Left kidney (tissue), 8 donors: ENCODE measurements at places on chromosomes 2 and 18. TPM values are rescaled to one million over a fixed set of nuclear protein-coding genes. Genes with fewer than 3 reads are reported as not detected.

Gene SLC4A3
- 7.9 TPM for polyA plus RNA-seq

Gene CFC1
- not detected for polyA plus RNA-seq

Gene TRAK2
- polyA plus RNA-seq: 48.8 TPM

Gene RPL37A
- 1,889 TPM for polyA plus RNA-seq

Gene ACVR2A
- 33.0 TPM for polyA plus RNA-seq

Gene SOX11
- polyA plus RNA-seq: 22.9 TPM

Gene ITPRIPL1
- polyA plus RNA-seq: 5.2 TPM

Gene CHRNG
- polyA plus RNA-seq: 1.5 TPM

Gene L3MBTL4
- polyA plus RNA-seq: 6.4 TPM

Gene CCNYL1
- 24.3 TPM for polyA plus RNA-seq

Gene SERPINB3
- 0.12 TPM for polyA plus RNA-seq

Gene PSD4
- 10.0 TPM for polyA plus RNA-seq

Gene HOXD8
- 170 TPM for polyA plus RNA-seq

DNA sequence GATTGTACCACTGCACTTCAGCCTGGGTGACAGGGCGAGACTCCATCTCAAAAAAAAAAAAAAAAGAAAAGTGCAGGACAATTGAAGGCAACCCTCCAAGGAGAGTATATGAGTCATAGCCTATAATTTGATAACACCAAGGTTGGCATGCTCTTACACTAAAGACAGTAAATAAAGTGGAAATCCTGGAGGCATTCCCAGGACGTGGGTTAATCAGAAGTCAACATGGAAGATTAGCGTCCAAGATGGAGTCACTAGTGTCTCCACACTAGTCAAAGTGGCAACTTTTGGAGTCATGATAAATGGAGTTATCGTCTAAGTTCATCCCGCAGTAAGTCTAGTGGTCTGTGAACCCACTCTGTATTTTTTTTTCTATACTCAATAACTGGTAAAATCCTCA is 21.2 kb upstream of the UGGT1 start:
- no peak for DNase-seq

- no peak for DNase-seq
These were observed 51.7 kb upstream of the ACVR2A start for GRCh38 chr2:147792966-147793617.

GRCh38 chr2:234967201-234967869 is 15.5 kb downstream of the SH3BP4 start:
- DNase-seq: no peak

DNA sequence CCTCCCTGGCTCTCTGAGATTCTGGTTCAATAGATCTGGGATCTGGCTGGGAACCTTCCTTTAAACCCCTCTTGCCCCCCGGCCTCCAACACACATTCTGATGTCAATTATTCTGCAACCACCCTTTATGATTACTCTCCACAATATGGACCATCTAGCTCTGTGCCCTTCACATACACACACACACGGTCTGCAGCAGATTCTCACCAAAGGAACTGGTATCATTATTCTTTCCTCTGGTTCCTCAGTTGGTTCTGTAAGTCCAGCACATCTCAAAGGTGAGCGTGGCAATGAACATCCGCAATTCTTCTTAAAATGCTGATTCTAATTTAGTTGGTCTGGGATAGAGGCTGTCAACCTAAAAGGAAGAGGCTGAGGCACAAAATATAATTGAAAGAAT is 2.8 kb upstream of the TMEM163 start:
- DNase-seq: no peak

DNA sequence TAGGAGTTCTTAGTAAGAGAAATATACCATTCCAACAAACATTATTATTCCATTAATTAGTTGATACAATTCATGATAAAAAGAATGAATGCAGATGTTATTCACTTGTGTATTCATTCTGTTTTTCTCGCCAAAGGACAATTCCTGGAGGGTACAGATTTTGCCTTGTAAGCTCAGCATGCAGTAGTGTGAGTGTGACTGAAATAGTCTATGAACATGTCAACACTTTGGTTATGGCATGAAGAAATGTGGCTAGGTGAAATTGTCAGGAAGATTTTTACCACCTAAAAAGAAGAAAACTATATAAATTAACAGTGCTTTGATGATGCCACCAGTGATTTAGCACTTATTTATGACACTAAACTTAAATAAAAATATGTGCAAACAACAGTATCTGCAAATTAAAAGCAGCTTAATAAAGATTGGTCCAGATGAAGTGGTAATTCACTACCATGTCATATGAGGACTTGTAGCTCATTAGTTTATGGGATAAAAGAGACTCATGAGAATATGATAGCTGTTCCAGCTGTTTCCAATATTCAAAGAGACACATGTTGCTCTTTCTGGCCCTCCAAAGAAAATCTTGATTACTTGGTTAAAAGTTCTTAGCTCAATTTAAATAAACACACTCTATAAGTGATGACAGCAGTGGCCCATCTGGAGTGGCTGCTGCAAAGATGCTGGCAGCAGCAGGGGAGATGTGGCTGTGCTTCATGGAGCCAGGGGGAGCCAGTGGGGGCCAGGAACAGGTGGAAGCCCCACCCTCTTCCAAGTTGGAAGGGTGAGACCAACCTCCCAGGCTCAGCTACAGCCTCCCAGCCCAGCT is 165.0 kb downstream of the CDH19 start:
- no peak for DNase-seq

DNA sequence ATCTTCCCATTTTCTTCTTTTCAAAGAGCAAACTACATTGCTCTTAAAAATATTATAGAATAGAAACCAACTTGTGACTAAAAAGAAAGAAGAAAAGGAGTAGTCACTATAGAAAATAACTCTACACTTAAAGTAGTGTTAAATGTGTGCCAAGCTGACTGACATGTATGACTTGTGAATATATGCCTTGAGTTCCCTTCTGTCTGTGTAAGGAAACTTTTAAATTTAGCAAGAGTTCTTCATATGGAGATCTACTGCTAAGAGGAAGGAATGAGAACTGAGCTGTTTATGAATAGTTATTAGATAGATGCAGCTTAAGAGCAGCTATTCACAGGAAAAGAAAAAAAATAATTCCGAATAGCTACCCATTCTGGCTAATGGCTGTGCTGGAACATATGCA is 1221.7 kb upstream of the ZEB2 start:
- DNase-seq: no peak

- DNase-seq: no peak
These were observed 8.8 kb downstream of the ODC1 start for GRCh38 chr2:10439185-10439879.

DNA sequence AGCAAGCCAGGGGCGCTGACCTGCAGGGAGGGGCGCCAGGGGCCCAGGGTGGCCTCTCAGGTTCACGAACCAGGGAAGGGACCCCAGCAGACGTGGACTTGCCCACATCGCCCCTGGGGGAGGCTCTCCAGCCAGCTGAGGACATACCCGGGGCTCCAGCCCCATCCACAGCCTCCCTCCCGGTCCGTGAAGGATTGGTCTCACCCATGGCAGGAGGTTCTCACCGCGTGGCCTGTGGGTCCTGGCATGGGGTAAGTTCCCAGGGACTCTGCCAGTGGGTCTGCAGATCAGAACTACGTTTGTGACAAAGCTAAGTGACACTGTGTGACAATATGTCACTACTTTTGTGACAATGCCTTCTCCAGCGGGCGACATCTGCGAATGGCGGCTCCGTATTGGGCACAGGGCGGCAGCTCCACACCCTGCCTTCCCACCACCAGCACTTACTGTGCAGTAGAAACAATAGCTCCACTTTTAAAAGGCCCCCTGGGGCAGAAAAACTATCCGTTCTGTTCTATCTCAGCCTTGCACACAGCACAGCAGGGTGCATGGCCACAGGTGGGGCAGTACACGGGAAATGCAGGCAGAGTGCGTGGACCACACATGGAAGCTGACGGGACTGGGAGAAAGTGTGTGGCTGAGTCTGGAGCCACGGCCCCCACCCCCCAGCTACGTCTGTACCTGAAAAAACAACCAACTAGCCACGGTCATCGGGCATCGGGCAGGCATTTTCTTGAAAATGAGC is 65.2 kb upstream of the CTDP1 start:
- no peak for DNase-seq

DNA sequence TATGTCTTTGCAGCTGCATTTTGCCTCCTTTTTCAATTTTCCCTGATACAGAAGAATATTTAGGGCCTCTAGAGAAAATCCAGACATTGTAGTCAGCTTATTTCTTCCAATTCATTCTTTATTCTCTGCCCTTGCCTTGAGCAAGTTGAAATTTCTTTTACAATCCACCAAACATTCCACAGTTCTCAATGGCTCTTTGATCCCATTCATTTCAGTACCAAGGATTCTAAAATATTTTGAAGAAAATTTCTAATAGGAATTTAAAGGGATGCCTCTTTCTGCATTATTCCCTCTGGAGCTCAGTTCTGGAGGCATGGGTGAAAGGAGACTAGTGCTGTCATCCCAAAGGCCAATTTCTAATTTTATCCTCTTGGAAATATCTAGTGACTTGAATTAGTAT is 61.2 kb downstream of the COL5A2 start:
- DNase-seq: no peak

DNA sequence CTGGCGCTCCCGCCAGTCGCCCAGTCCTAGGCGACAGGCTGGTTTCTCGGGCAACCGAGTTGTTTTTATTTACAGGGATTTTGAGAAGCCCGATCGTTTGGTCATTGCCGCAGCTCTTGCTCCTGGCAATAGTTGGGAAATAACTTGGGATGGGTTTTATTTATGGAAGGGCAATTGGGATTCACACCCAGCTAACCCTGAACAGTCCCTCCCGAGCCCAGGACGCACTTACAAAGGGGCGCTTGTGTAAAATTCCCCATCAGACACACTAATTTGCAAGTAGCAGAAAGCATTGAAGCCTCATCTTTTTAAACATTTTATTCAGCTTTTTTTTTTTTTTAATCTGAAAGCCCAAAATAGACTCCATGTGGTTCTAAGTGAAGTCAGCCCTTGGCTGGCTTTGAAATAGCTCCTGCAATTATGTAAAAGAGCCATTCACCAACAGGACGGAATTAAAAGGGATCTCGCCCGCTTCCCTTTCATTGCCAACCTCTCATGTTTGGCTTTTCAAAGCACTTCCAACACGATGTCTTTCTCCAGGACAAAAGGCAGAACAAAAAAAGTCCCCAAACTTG is 3.6 kb upstream of the GBX2 start:
- DNase-seq: no peak

- no peak for DNase-seq
These were observed 416.7 kb downstream of the MTX2 start for GRCh38 chr2:176685908-176686307.

- no peak for DNase-seq
These were observed 80.4 kb downstream of the TGFA start for GRCh38 chr2:70473101-70473722.

DNA sequence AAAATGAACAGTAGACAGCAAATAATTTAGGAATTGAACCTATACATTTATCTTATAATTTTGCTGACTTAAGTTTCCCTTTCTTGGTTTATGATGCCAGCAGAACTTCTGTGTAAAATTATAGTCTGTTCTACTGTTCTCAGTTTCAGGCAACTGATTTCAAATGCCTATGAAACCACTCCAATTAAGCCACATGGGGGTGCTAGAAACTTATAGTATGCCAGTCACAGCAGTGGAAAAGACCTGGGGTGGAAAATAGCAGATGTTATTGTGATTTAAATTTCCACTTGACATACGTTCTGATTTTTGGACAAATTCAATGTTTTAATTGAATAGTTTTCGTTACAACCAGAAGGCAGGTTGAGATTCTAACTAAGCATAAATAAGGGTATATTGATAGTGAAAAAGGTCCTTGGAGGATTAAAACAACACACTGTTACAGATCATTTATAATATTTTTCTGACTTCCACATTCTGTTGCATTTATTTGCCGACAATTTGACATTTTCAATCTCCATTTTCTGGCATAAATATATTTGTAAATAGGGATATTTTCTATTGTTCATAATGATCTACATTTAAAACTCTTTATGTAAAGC is 61.4 kb downstream of the CPS1 start:
- peak; percentile 58 for DNase-seq

DNA sequence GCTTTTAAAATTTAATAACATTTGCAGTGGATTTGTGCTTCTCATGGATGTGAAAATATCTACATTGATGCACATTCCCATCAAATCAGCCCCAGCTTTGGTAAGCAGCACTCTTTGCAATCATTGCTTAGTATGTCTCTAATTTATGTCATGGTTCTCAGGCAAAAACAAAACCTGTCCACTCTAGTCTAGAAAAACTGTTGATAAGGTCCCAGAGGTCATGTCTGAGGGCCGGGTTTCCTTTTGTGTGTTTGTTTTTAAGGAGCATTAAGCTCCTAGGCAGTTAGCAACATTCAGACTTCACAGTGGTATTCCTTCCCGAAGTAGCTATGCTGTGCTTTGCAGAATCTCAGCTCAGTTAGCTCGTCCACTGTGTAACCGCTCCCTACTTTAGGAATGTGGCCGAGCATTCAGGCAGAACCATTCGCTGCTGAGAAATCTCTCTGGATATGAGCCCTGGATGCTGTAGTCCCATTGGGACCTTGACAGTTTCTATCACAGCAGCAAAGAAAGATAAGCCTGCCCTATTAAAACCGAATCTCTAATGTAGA is 4.0 kb downstream of the DIPK1C start:
- no peak for DNase-seq

- no peak for DNase-seq
These were observed 91.5 kb upstream of the CDH7 start for GRCh38 chr18:65659312-65659711.

GRCh38 chr2:217709478-217710210 is 293.2 kb downstream of the TNS1 start:
- DNase-seq: no peak

- no peak for DNase-seq
These were observed 1.3 kb upstream of the UBE2E3 start for GRCh38 chr2:180978903-180979748.

- no peak for DNase-seq
These were observed 162.0 kb downstream of the SPP2 start for GRCh38 chr2:234212534-234212933.

DNA sequence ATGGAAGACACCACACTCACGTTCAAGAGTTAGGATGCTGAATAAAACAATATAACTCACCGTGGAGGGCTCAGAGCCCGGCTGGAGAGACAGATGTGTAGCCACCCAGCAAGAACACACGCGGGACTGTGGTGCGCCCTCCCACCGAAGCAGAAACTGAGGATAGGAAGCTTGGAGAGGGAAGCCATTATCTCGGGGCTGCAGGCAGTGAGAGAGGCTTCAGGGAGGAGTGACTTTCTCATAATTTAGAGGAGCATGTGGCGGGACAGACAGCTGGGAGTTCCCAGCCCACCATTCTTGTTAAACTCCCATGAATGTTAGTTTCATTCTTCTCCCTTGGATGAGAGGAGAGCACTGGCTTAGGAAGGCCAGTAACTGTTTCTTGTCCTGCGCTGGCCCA is 96.4 kb downstream of the MAPRE2 start:
- no peak for DNase-seq

DNA sequence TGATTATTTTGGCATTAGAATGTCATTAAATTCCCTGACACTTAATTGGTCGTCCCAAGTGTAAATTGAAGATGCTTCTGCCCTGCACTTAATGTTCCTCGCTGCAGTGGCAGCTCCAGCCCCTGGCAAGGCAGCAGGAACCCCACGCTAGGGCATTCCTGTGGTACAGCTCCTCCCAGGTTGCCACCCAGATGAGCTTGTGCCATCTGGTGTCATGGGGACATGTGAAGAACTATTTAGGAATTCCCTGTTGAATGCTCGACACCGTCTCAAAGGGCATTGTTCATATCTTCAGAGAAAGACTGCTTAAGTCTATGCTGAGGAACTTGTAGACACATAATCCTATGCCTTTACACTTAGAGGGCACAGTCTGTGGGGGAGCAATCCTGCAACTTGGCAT is 38.9 kb downstream of the BCL2L11 start:
- no peak for DNase-seq

- DNase-seq: no peak
These were observed 7.6 kb upstream of the METTL21A start for GRCh38 chr2:207632575-207633493.
